ENCODE measurements at places on chromosomes 1 and 21.

GRCh38 chr1:5493851-5494311, 498.3 kb downstream of the NPHP4 start:
- DNase-seq = no peak

- DNase-seq = no peak
These were observed 110.3 kb upstream of the CHRM3 start for GRCh38 chr1:239276051-239276450.

DNA sequence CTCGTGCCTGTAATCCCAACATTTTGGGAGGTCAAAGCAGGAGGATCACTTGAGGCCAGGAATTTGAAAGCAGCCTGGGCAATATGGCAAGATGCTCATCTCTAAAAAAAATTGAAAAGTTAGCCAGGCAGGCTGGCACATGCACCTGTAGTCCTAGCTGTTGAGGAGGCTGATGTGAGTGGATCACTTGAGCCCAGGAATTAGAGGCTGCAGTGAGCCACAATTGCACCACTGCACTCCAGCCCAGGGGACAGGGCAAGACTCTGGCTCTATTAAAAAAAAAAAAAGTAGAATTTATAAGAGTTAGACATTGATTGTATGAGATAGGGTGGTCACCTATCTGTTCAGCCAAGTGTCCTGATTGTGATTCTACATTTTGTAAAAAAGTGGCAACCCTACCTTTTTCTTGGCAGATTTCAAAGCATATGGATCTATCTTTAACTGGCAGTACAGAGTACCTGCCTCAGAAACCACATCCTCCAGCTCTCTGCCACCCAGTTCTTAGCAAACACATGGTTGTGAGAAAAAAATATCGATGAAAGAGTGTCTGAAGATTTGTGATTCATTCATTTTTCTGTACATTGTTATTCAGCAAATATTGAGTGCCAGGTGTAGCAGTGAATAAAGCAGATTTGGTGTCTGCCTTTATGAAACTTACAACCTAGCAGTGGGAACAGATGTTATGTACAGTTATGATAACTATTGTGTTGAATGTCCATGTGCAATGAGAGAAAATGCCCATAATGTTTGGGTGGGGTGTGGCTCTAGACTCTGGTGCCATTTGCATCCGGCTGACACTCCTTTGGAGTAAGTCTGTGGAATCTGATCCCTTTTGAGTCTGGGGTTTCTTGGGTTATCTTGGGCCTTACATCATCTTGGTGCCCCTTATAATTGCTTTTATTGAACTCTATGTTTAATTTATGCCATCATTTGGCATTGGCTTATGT, 82.5 kb downstream of the ST3GAL3 start:
- DNase-seq = no peak

- no peak for DNase-seq
These were observed 1600.0 kb downstream of the BRINP3 start for GRCh38 chr1:188877668-188878067.

GRCh38 chr1:111203681-111204200, 3.3 kb upstream of the DENND2D start:
- peak; percentile 85 for DNase-seq

DNA sequence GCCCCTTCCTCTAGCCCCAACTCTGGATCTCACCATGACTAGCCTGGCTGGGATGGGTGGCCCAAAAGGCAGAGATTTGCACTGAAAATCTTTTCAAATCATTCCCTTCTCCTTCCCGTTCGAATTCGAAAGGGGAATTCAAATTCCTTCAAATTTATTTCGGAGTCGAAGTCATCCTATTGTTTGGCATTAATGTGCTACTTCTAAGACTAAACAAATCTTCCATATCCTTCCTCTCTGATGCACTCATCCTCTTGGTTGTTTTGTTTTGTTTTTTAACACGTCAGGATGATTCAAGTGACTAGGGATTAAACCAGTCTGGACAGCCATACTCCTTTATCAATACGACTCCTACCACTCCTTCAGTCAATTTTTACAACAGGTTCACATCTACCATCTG, 95.5 kb upstream of the SGIP1 start:
- no peak for DNase-seq

GRCh38 chr1:60619581-60619980, 462.8 kb upstream of the NFIA start:
- DNase-seq = no peak

DNA sequence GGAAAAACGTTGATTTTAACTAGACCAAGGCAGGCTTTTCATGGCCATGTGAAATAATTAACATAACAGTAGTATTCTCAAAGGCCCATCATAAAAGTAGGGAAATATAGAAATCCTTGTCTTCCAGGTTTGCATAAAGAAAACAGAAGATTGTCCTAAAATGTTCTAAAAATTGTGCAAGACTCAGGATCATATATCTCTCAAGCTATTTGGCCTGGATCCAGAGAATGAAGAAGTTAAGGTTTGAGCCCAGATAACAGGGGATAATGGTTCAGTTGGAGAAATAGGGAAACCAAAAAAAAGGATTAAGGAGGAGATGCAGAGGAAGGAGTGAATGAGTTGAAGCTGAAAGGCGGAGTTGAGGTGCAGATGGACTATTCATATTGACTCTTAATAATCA, 555.5 kb upstream of the NR5A2 start:
- DNase-seq = no peak

DNA sequence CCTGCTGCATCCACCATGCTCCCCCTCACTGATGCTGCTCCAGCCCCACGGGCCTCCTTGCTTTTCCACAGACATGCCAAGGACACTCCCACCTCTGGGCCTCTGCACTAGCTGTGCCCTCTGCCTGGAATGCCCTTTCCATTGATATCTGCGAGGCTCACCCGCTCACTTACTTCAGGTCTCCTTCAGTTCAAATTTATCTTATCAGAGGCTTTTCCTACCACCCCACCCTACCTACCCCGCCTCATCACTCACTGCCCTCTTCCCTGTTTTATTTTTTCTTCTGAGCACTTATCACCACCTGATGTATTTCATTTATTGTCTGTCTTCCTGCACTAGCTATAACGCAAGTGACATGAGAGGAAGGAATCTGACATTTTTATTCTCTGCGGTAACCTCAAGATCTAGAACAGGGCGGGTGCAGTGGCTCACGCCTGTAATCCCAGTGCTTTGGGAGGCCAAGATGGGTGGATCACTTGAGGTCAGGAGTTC, 7.0 kb downstream of the HSPG2 start:
- no peak for DNase-seq

DNA sequence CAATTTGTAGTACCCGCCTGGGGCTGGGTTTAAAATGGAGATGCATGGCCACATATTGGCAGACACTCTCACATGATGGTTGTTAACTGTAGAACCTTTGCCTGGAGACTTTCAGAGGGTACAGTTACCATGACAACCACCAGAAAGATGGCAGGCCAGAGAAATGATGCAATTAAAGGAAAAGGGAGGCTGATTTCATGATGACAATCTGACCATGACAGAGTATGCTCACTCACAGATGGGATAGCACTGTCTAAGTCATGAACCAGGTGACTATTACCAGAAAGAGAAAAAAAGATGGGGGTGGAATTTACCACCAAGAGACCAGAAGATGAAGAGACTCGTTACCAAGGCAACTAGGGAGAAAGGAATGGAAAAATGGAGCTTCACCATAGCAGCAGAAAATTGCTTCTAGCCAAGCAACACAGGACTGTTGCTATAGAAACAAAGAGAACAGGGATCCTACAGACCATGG, 3.5 kb upstream of the TRIT1 start:
- DNase-seq = no peak

- DNase-seq = no peak
These were observed 422 bp upstream of the RSBN1 start for GRCh38 chr1:113812661-113813135.

DNA sequence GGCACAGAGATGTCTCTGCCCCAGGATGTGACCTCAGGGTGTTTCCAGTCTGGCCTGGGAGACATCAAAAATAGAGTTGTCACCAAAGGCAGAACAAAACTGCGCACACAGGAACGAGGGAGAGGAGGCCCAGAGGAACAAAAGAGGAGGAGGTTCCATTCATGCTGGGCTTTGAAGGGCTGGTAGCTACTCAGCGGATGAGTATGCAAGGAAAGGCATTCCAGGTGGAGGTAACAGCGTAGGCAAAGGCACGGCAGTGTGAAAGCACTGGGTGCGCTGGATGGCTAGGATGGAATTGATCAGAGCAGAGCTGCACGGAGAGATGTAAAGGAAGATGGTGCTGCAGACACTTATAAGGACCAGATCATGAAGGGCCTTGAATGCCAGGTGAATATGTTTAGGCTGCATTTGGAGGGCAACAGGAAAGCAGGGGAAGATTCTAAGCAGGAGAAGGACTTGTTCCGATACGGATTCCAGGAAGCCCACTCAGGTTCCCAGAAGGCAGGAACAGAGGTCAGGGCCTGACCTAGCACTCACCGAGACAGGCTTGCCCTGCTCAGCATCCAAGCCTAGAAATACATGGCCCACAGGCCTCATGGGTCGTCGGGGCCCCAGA, 6.3 kb downstream of the COL16A1 start:
- no peak for DNase-seq

- DNase-seq = no peak
These were observed at the start of gene MROH7 for GRCh38 chr1:54640863-54641836. MROH7 (plus strand) TSS chr1:54641786; CDS start chr1:54652927, 11,141 bp downstream.

DNA sequence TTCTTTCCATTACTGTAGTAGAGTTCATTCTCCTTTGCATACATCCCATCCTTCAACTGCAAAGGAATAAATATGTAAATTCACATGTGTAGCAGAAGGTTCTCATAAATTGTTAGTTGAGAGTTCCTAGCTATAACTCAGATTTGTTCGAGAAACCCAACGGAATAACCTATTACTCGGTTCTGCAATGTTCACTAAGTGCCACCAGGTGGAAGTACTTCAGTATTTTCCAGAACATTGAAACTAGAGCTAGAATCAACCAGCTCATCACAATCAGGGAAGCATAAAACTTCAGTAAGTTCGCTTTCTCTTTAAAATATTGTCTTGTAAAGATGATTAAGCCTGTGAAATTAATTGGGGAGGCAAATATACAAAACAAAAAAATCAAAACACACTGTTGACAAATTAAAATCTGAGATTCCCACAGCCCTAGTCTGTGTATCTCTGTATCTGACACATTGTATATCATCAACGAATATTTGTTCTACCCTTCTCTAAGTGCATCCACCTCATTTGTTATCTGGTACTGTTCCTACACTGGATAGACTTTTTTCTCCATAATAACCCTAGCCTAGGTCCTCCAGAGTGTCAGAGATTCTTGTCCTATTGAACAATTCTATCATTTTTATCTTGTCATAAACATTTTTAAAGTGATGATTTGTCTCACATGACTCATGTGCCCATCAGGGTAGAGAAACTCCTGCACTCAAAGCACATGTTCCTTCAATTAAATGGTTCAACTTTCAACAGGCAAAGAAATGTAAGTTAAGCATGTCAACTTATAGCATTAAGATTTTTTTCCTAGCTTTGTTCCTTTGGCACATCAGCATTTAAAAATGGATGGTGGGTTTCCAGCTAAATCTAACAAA, 31.9 kb downstream of the MROH9 start:
- DNase-seq = no peak

DNA sequence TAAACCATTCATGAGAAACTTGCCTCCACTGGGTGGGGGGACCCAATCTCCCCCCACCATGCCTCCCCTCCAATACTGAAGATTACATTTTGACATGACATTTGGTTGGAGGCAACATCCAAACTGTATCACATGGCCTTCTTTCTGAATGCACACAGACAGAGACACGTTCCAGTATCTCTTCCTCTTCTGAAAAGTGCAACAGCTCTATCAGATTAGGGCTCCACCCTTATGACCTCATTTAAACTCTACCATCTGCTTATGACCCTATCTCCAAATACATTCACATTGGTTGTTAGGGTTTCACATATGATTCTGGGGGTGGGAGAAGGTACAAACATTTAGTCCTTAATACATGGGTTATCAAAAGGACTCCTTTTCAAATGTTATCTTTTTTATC, 481.8 kb upstream of the NFIA start:
- DNase-seq = no peak

DNA sequence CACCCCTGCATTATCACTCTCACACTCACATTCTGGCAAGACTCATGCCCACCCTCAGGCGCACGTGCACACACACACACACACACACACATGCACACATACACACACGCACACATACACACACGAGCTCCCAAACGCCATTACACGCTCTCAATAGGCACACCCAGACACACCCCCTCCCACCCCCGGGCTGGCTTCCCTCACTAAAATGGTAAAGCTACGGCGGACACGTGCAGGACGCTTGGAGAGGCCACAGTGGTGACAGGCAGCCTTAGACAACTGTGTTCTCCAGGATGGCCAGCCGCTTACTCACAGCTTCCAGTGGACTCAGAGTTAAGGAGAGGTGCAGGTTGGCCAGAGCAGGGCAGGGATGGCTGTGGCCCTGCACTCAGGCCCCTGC, 10.1 kb downstream of the MATN1 start:
- no peak for DNase-seq

GRCh38 chr1:40634901-40635655, 30.4 kb downstream of the RIMS3 start:
- no peak for DNase-seq

GRCh38 chr1:116891396-116892079, 18.2 kb upstream of the PTGFRN start:
- DNase-seq = no peak

DNA sequence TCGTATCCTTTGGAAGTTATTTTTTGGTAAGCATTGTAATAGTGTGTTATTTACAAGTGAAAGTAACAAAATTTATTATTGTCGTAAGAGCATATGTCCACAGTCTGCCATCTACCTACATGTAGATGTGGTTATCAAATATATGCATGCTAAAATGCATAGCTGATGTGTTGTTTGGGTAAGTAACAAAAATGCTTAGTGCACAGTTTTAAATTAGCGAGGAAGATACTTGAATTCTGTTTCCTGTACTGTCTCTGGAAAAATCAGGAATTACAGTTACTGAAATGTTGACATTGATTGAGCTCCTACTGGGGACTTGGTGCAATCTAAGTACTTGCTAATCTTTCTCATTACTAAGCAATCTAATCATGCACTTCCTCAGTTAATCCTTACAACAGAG, 14.3 kb downstream of the WDR64 start:
- no peak for DNase-seq

DNA sequence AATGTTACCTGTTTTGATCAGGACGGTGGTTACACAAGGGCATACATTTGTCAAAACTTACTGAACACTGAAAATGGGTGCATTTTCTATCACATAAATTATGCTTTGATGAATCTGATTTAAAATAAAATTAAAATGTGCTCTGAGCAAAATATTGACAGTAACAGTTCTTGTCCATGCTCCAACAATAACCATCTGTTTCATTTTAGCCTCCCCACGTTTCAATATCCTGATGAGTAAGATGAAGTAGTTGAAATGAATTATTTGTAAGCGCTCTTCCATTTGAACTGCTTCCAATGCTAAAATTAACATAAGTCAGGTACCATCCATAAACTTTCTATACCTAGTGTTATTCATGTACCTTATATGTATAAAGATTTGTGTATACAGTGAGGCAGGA, 365.4 kb downstream of the LTN1 start:
- no peak for DNase-seq

GRCh38 chr21:37868446-37869295, 47.6 kb downstream of the KCNJ6 start:
- DNase-seq = no peak

- no peak for DNase-seq
These were observed 108.0 kb downstream of the BRINP2 start for GRCh38 chr1:177278626-177279390.

- peak; percentile 28 for DNase-seq
These were observed 8.1 kb upstream of the TMEM183A start for GRCh38 chr1:202998836-202999750.

GRCh38 chr21:31397030-31397429, 53.0 kb upstream of the TIAM1 start:
- no peak for DNase-seq

GRCh38 chr1:78651241-78651640, 1.6 kb downstream of the IFI44 start:
- no peak for DNase-seq

GRCh38 chr21:35202431-35202830, 153.3 kb upstream of the RUNX1 start:
- no peak for DNase-seq
